ENCODE measurements at places on chromosomes 1 and 21. TPM values are rescaled to one million over a fixed set of nuclear protein-coding genes. Genes with fewer than 3 reads are reported as not detected.

COL9A2 gene
- total RNA-seq, result 19.8 TPM

RNPEP gene
- total RNA-seq, result 63.9 TPM

FAM131C gene
- total RNA-seq, result 1.4 TPM

BARHL2 gene
- 14.8 TPM for total RNA-seq

PEX19 gene
- 50.4 TPM for total RNA-seq

CR1L gene
- not detected for total RNA-seq

GBP4 gene
- total RNA-seq, result 1.2 TPM

PTGFR gene
- 0.36 TPM for total RNA-seq

UTS2 gene
- total RNA-seq, result not detected

GCSAML gene
- not detected for total RNA-seq

GBP3 gene
- 20.3 TPM for total RNA-seq
